Spinal cord (tissue), 10 donors: ENCODE measurements at places on chromosomes 5 and 9. TPM values are rescaled to one million over a fixed set of nuclear protein-coding genes. Genes with fewer than 3 reads are reported as not detected.
A peak's percentile ranks its signal among the peaks of the same experiment; 100 is the strongest.

SLC25A2 gene
- not detected for total RNA-seq

MLANA gene
- 1.7 TPM for total RNA-seq

ENG gene
- 14.5 TPM for total RNA-seq

NEUROG1 gene
- total RNA-seq = not detected

SIT1 gene
- total RNA-seq = not detected

DNA sequence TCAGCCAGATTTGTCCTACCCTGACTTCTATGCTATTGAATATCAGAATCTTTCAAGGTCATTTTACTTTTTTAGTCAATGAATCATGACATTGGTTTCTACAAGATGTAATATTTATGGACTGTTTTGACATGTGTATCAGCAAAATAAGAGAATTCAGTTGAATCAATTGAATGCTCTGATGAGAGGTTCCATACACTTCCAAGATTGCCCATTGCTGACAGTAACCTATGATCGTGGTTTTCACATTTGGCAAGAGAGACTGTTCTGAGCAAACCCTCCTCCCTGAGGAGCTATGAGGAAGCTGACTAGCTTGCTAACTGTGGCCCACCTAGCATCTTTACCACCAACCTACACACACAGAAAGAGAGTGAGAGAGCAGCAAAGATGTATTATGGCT, 56.7 kb upstream of the FST start:
- H3K4me1 ChIP-seq = no peaks in the 10 kb centered on the region
- H3K27me3 ChIP-seq = no peaks in the 10 kb centered on the region
- H3K4me3 ChIP-seq = no peak overlapping the region
- H3K27ac ChIP-seq = no peak overlapping the region
- no peaks in the 10 kb centered on the region for H3K36me3 ChIP-seq

ATOSB gene
- 12.2 TPM for total RNA-seq

DNA sequence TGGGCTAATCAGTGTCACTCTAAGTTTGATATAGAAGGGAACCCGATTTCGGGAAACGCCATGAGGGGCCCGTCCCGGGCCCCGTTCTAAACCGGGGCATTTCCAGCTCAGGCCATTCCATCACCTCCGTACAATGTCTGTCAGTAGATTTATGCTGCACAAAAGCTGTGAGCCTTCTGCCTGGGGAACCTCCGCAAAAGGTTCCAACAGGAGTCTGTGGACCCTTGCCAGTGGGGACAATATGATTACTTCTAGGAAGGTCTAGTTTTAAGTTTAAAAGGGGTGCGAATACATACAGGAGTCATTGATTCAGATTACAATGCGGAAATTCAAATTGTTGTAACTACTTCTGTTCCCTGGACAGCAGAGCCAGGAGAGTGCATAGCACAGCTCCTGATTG, 57.6 kb downstream of the RAPGEF1 start:
- H3K36me3 ChIP-seq = no peaks in the 10 kb centered on the region
- no peak for DNase-seq
- no peak overlapping the region for H3K27ac ChIP-seq
- H3K4me1 ChIP-seq = peaks cover 26% of the 10 kb centered on the region
- no peak overlapping the region for H3K4me3 ChIP-seq

DNA sequence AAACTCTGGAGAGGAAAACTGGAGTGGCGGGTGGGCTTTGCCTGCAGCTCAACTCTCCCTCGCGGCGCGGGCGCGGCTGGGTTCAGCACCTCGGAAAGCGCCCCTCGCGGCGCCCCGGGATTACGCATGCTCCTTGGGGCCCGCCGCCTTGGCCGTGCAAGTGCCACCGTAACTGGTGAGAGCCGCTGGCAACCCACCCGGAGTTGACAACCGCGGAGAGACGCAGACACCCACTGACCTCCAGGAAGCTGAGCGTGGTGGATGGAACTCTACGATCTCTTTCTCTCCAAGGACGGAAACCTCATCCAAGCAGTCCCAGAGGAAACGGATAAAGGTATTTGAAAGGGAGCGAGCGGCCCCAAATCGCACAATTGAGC, 194 bp upstream of the RXFP3 start:
- H3K4me3 ChIP-seq = peak overlapping the region; percentile 16
- H3K27me3 ChIP-seq = peaks cover 54% of the 10 kb centered on the region
- peaks cover 33% of the 10 kb centered on the region for H3K4me1 ChIP-seq
- DNase-seq = peak; percentile 17
- H3K27ac ChIP-seq = no peak overlapping the region
- H3K36me3 ChIP-seq = no peaks in the 10 kb centered on the region

TERT gene
- total RNA-seq = 0.50 TPM

AQP7 gene
- total RNA-seq = 0.89 TPM

FAM221B gene
- total RNA-seq = not detected

GRCh38 chr9:127589955-127590370, 22.1 kb upstream of the STXBP1 start:
- no peak for DNase-seq

DNA sequence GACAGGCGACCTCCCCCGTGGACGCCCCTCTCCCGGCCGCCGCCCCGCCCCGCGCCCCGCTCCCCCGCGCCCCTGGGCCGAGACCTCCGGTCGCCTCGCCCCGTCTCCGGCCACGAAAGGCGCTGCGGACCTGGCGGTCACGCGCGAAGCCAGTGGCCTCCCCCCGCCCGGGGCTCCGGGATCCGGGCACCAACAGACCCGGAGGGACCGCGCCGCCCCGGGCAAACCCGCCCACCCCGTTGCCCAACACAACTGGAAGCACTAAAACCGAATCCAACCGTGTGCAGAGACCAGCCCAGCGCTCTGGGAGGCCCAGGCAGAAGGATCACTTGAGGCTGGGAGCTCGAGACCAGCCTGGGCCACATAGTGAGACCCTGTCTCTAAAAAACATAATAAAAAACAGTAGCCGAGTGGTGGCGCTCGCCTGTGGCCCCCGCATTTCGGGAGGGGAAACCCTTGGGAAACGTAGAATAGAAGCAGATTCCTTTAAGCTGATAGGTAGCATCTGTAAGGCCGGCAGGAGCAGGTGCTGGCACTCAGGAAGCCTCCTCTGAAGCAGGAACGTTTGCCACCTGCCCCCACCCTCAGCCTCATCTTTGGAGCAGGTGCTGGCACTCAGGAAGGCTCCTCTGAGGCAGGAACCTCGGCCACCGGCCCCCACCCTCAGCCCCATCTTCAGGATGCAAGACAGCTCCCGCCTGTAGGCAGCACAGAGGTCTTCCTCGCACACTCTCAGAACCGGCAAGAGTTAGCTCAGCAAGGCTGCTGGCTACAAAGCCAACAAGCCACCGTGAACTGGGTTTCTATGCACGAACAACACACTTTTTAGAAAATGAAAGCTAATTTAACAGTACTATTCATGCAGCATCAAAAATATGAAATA, 4.6 kb upstream of the SLC9A3 start:
- H3K4me3 ChIP-seq = no peak overlapping the region
- H3K36me3 ChIP-seq = no peaks in the 10 kb centered on the region
- peaks cover 48% of the 10 kb centered on the region for H3K4me1 ChIP-seq
- no peak for DNase-seq
- no peak overlapping the region for H3K27ac ChIP-seq
- H3K27me3 ChIP-seq = peaks cover 77% of the 10 kb centered on the region

- no peak overlapping the region for H3K4me3 ChIP-seq
- peaks cover 59% of the 10 kb centered on the region for H3K36me3 ChIP-seq
- H3K27me3 ChIP-seq = no peaks in the 10 kb centered on the region
- no peak overlapping the region for H3K27ac ChIP-seq
- DNase-seq = no peak
- H3K4me1 ChIP-seq = no peaks in the 10 kb centered on the region
Measured at GRCh38 chr9:33254211-33254610, 10.3 kb downstream of the BAG1 start.

DNA sequence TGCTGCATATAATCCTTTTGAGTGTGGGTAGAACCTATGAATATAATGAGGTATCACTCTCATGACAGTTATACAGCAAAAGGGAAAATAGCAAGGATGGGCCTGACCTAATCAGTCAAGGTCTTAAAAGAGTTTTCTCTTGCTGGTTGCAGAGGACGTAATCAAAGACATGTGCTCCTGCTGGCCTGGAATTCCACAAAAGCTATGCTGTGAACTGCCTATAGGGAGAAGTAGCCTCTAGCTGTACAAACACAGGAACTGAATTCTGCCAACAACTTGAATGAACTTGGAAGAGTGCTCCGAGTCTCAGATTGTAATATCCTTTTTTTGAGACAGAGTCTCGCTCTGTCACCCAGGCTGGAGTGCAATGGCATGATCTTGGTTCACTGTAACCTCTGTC, 195.6 kb downstream of the PLK2 start:
- no peak overlapping the region for H3K27ac ChIP-seq
- H3K27me3 ChIP-seq = no peaks in the 10 kb centered on the region
- H3K36me3 ChIP-seq = no peaks in the 10 kb centered on the region
- H3K4me3 ChIP-seq = no peak overlapping the region
- DNase-seq = no peak
- no peaks in the 10 kb centered on the region for H3K4me1 ChIP-seq

- H3K4me1 ChIP-seq = no peaks in the 10 kb centered on the region
- no peak overlapping the region for H3K4me3 ChIP-seq
- DNase-seq = no peak
Measured at GRCh38 chr5:58930520-58930919, 347.6 kb downstream of the RAB3C start.

PCDHA2 gene
- 0.99 TPM for total RNA-seq

LIFR gene
- 179 TPM for total RNA-seq
